NCI-H187 (cell line): ENCODE measurements at places on chromosomes 2 and 18.

DNA sequence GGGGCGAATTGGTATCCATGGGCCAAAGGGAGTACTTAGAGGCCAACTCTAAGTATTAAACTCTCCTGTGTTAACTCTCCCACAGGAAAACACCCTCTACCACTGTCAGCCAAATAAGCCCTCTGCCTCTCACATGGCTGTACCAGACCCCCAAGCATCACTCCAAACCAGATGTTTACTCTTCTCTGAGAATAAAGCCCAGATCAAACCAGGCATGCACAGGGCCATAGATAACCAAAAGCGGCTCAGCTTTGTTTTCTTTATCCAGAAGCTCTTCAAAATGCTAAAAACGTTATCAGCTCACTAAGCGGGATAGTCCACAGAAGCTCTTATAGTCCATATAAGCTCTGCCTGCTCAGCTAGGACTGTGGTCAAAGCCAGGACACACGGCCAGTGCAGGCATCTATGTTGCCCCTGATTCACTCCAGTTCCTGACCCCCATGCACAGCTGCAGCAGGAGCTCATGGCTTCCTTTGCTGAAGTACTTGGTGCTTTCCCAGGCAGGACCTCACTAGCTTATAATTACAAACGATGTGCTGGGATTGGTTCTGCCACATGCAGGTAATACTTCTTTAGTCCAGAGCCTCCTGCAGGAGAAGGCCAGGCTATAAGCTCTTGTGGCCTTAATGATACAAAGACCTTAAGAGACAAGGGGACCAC, 21.0 kb upstream of the SEMA4C start:
- DNase-seq, result no peak

GRCh38 chr18:73331212-73331772, 463.5 kb upstream of the NETO1 start:
- no peak for DNase-seq

- DNase-seq, result no peak
Observed at GRCh38 chr2:156405586-156405985, 30.6 kb upstream of the GPD2 start.

DNA sequence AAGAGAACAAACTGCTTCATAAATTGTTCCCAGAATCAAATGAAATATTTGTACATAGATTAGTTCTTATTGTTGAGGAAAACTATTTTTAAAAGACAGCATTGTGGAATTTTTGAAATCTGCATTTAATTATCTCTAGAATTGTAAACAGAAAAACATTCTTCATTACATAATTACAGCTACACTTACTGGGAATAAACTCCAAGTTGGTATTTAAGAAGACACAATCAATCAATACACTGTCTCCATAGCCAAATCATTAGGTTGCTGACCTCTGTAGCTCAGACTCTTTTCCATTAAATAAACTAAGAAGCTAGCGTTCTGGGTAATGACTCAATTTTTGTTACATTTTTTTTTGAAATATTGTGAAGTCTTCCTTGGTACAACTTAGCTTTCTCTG, 70.2 kb upstream of the PIEZO2 start:
- no peak for DNase-seq

- DNase-seq, result no peak
Observed at GRCh38 chr2:188202777-188203176, 88.9 kb upstream of the GULP1 start.

DNA sequence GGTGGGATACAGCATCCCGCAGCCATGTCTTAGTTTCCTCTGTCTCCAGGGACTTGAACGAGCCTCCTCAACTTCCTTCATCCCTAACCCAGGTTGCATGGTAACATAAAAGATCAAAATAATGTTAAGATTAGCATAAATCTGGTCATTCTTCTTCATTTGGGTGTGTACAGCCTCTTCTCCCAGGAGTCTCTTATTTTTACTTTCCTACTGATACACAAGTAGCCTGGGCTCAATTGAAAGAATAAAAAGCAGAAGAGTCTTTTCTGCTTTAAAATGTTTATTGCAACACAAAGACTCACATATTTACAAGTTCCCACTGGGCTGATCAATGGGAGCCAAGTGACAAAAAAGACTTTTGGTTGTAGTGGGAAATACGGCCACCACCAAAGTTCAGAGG, 137.9 kb upstream of the PID1 start:
- DNase-seq, result no peak

DNA sequence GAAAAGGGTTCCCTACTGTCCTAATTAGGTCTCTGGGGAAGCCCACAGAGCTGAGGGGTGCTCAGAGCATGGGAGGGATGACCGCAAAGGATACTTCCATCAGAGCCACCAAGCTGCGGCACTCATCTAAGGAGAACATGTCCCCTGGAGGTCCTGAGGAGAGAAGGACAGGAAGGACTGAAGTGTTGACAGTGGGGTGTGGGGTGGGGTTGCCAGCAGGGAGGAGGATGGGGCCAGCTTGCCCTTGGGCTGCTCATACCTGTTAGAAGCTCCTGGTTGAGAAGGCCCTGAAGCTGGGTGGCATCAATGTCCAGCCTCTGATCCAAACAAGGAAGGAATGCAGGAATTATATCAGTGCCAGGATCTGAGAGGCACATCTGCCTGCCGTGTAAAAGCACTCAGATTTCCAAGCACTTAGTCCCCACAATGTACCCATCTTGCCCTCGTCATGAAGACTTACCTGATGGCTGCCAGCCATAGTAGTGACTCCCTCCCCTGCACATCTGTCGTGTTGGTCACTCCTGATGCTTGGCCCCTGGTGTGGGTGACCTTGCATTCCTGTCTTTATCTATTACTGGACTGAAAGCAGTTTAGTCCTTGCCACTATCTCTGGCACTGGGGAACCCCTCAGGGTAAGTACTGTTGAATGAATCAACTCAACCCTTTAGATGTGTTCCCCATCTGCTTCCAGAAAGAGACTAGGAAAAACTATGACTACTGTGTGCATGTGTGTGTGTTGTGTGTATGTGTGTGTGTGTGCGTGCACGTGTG, 68.9 kb downstream of the CAPN13 start:
- no peak for DNase-seq

DNA sequence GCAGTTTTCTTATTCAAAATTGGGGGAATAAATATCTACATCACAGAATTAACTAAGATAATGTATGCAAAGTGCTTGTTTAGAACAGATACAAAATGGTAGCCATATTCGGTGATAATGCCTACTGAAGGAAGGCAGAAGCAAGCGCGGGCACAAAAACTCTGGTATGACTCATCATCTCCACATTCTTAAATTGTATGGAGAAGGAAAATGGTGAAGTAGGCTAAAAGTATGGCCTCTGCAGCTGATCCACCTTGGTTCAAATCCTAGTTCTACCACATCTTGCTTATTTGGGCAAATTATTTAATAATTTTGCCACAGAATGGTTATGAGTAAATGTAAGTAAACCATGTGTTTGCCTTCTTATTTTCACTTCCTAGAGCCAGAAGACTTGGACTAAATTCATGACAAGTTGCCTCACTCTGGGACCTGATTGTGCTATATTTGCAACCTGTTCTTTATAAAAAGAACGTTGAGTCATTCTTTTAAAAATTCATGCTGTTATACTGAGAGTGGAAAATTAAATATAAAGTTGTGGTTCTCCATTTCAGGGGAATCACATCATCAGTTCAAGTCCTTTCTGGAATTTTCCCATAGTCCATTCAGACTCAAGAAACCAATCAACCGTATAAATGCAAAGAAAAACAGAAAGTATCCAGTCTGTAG, 9.0 kb upstream of the CDK15 start:
- DNase-seq, result no peak

- DNase-seq, result no peak
Observed at GRCh38 chr2:88003074-88003755, 13.1 kb downstream of the RNU2-63P start.

- no peak for DNase-seq
Observed at GRCh38 chr18:74945774-74946545, 263.0 kb downstream of the PTGR3 start.

- DNase-seq, result no peak
Observed at GRCh38 chr2:54074606-54075341, 40.6 kb upstream of the ACYP2 start.

DNA sequence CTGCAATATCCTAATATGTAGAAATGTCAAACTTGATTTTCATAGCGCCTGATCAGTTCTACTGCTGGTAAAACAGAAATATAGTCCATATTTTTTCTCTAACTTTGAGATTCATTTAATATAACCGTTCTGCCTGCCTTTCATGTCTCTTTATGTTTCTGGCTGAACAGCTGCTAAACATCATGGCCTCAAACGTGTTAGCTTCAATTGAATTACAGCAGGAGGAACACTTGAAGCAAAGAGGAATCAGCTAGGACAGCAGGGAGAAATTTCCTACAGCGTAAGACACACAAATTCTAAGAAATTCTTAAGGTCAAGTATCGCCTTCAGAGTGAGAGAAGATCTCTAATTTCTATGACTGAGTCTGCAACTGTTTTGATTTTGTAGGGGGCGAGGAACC, 433.2 kb downstream of the FBXO15 start:
- DNase-seq, result no peak

DNA sequence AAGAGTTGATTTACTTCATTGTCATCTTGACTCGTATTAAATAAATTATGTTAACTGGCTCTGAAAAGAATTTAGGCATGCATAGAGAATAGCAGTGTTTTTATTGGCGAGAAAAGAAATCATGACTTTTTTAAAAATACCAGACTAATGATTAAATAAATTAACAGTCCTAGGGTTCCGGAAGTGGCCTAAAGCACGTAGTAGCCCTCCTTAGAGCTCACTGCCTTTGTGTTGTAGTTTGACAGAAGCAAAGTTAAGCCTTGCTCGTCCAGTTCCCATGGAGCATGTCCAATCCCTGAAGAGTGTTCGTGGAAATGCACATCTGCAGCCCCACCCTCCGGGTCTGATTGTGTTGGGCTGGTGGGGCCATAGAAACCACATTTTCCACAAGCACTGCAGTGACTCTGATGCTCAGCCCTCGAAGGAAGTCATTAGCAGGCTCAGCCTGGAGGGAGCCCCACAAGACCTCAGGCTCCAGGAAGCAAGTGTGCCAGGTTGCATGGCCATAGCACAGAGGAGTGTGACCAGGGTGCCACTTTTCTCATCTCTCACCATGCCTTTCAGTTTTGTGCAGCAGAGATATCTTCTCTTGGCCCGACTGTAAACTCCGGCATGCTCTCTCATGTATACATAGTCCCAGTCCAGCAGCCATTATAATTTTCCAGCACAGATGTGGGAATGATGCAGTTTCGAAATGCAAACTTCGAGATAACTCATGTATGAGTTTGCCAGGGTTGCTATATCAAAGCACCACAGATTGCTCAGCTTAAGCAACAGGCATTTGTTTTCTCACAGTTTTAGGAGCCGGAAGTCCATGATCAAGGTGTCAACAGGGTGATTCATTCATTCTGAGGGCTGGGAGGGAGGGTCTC, 188.6 kb upstream of the SH3BP4 start:
- DNase-seq, result no peak

GRCh38 chr18:54957296-54957832, 1.9 kb downstream of the CCDC68 start:
- no peak for DNase-seq

- DNase-seq, result no peak
Observed at GRCh38 chr2:100612388-100613000, 49.7 kb downstream of the PDCL3 start.

DNA sequence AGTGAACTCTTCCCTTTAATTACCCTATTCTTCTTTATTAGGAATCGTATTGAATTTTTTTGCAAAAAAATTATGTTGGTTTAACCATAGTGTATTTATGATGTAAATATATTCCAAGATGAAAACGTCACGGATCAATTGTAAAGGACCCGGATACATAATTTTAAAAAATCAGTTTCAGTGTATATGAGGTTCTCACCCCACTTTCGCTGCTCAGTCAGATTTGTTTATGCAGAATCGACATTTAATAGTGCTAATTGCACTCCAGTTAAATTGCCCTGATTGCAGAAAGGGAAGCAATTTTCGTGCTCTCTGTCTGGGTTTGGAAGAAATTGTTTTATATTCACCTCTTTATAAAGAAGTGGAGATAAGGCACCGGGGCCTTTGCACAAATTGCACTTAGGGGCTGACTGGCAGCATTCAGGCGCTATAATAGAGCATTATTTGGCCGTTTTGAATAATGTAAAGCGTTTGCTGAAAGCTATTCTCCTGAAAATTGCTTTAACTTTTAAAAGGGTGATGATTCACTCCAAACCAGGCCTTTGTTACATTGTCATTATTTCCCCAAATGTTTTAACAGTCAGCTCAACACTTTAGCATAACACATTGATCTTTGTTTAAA, 3.0 kb upstream of the SP9 start:
- DNase-seq, result no peak

GRCh38 chr2:109021895-109022300, 32.9 kb upstream of the EDAR start:
- DNase-seq, result no peak

GRCh38 chr2:48531141-48531648, 1.2 kb downstream of the STON1 start:
- DNase-seq, result no peak

DNA sequence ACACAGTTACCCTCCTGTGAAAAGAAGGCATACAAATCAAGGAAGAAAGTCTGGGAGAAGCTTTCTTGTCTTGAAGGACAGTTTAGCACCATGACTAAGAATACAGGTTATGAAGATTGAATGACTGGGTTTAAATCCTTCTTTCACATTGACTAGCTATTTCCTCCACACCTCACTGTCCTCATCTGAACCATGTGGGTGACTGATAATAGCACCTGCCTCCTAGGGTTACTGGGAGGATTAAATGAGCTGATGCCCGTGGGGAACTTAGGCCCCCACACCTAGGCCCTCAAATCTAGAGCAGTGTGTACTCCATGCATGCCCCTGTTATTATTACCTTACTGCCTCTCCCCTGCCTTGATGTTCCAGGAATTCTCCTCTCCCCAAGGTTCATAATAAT, 202.9 kb downstream of the FBXO15 start:
- DNase-seq, result no peak

DNA sequence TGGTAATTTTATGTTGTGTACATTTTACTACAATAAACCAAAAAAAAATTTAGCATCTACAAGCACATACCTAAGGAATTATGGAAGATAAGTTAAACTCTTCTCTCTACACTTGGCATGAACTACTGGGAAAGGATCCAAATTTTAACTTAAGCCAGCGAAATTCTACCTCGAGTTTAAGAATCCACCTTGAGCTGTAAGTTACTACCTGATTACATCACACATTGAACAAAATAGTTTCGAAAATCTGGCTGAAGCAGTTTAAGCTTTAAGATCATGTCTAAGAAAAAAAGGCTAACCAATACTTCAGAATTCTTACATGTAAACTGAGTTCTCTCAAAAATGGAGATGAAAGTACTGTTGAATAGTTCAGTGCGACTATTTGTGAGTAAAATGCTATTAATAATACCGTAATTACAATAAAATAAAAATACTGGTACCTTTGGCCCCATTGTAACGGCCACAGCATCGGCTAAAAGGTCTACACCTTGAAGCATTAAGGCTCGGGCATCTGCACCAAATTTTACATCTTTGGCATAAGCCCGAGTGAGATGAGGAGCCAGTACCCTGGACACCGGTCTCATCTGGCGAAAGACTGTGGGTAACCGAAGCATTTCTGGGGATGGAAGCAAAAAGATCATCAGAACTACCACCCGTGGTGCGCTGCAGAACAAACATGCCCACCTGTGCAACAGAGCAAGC, 1.3 kb downstream of the HSPD1 start:
- no peak for DNase-seq

- no peak for DNase-seq
Observed at GRCh38 chr2:118806797-118807667, 40.4 kb downstream of the EN1 start.
